Fibroblast of skin of abdomen (primary cell): ENCODE measurements at places on chromosomes 2 and 18.

DNA sequence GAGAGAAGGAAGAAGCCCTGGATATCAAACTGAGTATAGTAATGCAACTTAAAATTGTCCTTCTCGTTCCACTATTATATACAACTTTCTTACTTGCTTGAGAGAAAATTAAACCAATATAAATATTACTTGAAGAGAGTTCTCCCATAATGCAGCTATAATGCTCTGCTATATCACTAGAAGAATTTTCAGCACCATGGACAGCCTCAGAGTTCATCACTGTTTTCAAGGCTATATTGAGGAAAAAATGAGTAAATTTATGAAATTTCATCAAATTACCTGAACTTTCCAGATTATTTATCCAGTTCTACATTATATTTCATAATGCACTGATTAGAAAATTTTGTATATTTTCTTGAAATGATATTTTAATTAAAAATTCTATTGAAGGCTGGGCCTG lies 1053.5 kb upstream of the FAM98A start:
- no peak for DNase-seq

- DNase-seq, result no peak
Measured at GRCh38 chr2:46275995-46276394, 21.2 kb upstream of the EPAS1 start.

GRCh38 chr18:50401888-50402287 lies 27.0 kb downstream of the SKA1 start:
- DNase-seq, result peak; percentile 10

DNA sequence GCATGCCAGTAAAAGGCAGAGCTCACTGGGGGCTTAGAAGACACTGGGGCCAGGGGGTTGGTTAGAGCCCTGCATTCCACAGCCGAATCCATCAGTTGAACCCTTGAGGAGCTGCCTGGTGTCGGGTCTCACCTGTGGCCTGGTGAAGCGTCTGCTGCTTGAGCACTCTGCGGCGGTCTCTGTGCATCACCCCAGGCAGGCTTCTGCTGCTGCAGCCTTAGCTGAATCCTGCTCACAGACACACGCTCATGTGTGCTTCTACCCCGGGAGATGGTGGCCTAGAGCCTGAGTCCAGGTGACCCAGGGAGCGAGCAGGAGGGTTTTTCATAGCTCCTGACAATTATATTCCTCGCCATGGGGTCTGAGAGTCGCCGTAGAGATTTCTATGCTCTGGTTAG lies 192.1 kb downstream of the MGAT5 start:
- no peak for DNase-seq

GRCh38 chr18:22469926-22470247 lies 52.2 kb upstream of the CTAGE1 start:
- DNase-seq, result no peak

DNA sequence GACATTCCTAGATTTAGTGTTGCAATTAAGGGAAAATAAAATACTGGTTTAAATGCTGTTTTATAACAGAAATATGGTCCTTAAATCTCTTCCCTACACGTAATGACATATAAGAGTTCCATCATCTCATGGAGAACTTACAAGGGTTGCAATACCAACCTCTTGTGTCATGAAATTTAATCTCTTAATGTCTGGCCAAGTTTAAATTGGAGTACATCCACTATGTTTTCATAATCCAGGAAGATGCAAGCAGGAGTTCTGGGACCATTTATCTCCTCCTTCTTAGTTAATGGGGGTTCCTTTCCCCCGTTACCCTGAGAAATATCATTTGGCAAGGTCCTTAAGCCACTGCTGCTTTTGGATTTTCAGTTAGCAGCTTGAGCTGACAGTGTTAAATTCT lies 126.0 kb upstream of the ACVR2A start:
- DNase-seq, result peak; percentile 37
